ENCODE measurements at places on chromosomes 12 and 14. TPM values are rescaled to one million over a fixed set of nuclear protein-coding genes. Genes with fewer than 3 reads are reported as not detected.

Gene UNG
- 3.3 TPM for total RNA-seq

DNA sequence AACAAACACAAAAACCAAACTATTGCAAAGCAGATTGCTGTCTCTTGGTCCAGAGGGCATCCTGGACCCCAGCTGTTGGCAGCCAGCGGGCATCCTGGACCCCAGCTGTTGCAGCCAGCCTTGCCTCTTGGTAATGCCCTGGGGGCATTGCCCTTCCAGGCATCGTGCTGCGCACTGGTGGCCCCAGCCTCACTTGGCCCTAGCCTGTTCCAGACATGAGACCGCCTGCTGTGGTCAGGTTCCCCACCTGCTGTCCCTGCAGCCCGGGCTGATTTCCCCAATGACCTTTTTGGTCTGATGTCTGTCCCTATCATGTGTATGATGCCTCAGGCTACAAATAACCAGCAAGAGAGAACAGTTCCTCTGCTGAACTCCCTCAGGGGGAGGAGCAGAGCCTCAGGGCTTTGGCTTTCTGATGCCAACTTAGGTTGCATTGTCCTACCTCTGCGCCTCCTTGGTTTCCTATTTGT, 20.8 kb downstream of the MLXIP start:
- no peak for DNase-seq

DNA sequence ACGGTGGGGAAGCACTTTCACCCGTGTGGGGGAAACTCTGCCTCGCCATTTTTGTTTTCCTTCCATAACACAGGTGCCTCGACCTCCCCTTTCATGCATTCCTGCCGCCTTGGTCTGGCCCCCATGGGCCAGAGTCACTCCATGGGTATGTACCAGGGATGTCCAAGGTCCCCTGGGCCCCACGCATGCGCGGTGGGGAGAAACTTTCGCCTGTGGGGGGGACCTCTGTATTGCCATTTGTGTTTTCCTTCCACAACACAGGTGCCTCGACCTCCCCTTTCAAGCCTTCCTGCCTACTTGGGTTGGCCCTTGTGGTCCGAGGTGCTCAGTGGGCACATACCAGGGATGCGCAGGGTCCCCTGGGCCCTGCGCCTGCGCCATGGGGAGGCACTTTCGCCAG, 345.8 kb downstream of the ALG10 start:
- DNase-seq: no peak

DNA sequence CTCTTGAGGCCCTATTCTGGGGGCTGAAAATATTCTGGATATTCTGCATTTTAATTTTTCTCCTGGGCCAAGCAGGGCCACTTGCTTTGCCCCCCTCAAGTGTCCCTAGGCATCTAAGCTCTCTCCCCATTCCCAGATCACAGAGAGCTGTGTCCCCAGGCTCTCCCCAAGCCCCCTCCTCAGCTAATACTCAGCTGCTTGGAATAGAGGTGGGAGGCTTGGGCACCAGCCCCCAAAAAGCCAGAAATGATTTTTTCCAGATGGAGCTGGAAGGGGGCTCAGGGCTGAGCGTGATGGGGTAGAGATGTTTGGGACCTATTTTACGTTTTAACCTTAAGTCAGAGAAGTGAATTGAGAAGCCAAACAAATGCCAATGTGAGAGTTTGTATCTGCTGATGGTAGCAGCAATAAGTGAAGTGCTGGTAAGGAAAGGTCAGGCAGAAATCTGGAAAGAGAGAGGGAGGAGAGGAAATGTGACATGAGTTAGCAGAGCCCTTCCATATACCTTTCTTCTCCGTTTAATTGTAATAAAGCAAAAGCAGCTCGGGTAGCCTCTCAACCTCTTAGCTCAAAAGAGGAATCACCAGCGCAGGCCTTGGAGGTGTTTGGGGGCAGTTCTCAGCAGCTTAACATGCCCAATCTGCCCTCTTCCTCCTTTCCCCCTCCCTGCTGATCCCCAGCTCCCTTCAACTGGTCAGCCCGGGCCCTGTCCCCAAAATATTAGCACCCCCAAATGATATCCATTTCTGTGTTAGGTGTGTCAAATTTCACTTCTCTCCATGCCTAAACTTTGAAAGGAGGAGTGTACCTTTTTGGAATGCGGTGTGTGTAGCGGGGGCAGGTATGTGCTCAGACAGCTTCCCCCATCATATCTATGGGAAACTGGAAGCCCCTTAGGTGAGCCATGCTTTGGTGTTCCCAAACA, 5.0 kb upstream of the HOXC6 start:
- no peak for DNase-seq

Gene RFX4
- total RNA-seq: not detected

Gene GLS2
- total RNA-seq: 2.2 TPM

Gene FAM234B
- 3.2 TPM for total RNA-seq

Gene IL31
- total RNA-seq: not detected

DNA sequence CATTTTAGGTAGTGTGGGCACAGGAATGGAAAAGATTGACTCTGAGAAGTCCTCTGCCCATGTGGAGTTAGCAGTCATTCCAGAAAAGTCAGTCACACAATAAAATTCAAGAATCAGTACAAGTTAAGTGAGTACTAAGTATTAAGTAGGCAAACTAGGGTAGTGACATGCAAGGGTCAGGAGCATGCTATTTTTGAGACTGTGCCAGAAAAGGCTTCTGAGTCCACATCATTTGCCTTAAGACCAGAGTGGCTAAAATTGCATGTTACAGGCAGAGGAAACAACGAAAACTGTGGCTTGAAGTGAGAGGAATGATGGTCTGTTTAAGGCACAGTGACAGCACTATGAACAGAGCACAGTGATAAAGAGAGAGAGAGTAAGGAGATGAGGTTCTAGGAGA, 108.9 kb downstream of the SLC6A15 start:
- no peak for DNase-seq

DNA sequence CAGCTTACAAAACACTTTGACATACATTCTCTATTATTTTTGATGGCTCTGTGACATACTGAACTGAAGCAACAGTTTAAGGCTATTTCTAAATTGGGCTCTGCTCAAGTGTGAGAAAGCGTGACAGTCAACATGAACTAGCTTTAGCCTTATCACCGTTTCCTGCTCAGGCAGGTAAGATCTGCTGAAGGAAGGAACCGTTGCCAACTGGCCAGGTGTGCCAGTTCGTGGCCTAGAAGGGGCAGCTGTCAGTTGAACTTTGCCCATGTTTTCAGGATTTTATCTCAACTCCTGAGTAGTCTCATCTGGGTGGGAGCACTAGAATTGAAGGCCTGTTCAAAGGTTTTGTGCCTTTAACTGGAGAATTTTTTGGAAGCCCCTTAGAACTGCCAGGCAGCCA, 79.5 kb downstream of the ETV6 start:
- no peak for DNase-seq

Gene TMEM229B
- 9.1 TPM for total RNA-seq

Gene CDKL1
- 2.4 TPM for total RNA-seq

Gene MDGA2
- total RNA-seq: not detected

- no peak for DNase-seq
Observed at GRCh38 chr14:29603696-29604095, 324.0 kb downstream of the PRKD1 start.

Gene TAS2R13
- total RNA-seq: 0.59 TPM

DNA sequence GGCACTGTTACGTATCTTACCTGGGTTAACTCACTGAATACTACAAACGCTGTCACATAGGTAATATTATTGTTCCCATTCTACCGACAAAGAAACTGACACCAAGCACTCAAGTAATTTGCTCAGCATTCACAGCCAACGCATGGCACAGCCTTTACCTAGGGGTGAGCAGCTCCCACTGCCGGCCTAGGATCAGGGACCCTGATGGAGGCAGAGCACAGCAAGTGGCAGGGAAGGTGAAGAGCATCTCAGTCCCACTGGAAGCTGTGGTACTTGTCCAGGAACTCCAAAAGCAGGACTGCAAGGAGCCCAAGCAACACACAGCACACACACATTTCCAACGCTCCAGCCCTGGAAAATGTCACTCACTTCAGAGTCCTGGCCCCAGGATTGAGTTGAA, 111.8 kb upstream of the CDKN3 start:
- DNase-seq: no peak

GRCh38 chr14:95494456-95494855, 22.0 kb downstream of the SYNE3 start:
- DNase-seq: no peak
